ENCODE measurements at places on chromosomes 16 and 17. TPM values are rescaled to one million over a fixed set of nuclear protein-coding genes. Genes with fewer than 3 reads are reported as not detected.
A peak's percentile ranks its signal among the peaks of the same experiment; 100 is the strongest.

- no peak for DNase-seq
Observed at GRCh38 chr17:45700171-45701090, 83.7 kb upstream of the CRHR1 start.

GRCh38 chr17:27453471-27453870 is 2.8 kb upstream of the KSR1 start:
- DNase-seq: no peak

- DNase-seq: no peak
Observed at GRCh38 chr17:45130681-45131615, 1.4 kb downstream of the PLCD3 start.

GRCh38 chr17:78935419-78936323 is 10.5 kb upstream of the TIMP2 start:
- no peak for DNase-seq

DNA sequence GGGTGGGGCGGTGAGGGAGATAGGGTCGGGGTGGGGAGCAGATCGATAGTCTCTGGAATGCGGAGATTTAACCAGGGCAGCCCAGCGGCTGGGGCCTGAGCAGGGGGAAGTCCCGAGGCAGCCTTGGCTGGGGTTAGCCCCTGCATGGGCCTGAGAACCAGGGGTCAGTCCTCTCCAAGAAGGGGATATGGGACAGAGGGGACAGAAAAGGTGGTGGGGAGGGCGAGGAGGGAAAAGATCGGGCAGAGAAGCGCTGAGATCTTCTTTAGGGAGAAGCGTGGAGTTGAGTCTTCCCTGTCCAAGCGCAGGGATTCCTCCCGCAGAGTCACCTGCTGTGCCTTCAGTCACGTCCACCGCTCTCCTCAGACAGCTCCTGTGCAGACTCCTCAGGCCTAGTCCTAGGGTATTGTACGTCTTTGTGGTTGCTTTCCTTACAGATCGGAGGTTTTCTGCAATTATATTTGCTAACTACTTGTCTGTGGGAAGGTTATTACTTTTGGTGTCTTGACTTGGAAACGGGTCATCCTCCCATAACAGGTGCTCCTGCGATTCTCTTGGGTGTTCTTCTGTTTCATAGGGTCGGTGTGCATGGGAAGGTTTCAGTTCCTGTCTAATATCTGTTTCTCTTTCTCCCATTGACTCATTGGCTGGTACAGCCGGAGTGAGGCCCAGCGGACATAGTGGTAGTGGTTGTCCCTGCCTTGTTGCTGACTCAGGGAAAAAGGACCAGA is 952 bp downstream of the CD300A start:
- DNase-seq: no peak

- peak; percentile 51 for DNase-seq
Observed at GRCh38 chr17:39576187-39576586, 31.5 kb downstream of the NEUROD2 start.

DNA sequence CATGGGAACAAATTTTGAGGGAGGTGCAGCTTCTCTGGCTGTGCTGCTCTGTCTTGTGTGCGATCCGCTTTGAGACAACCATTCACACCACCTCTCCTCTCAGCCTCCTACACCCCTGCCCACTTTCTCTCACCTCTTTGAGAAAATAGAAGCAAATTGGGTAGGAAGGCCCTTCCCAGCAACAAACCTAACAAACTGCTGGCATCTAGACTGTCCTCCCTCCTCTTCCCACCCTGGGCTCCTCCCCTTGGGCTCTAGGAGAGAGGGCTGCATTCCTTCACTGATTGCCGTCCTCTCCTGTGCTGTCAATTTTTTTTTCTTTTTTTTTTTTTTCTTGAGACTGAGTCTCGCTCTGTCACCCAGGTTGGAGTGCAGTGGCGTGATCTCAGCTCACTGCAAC is 13.5 kb downstream of the CDIPT start:
- DNase-seq: no peak

DNA sequence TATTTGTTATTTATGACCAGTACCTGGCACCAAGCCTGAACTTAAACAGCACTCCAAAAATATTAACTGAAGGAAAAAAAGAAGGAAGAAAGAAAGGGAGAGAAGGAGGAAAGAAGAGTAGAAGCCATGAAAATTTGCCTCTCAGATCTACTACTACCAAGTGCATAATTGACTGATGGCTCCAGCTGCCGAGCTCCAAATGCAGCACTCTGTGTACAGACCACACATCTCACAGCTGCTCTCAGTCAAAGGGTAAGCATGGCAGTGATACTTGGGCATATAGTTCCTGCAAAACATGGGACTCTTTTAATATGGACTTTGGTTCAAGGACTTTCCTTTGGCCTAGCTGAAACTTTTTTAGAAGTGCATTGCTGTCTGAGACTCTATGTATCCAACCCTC is 44.0 kb upstream of the NOG start:
- DNase-seq: no peak

GRCh38 chr17:38798614-38799500 is 499 bp downstream of the PIP4K2B start:
- peak; percentile 57 for DNase-seq

- DNase-seq: no peak
Observed at GRCh38 chr17:61406537-61406845, 6.8 kb downstream of the TBX2 start.

GRCh38 chr17:36136036-36136435 is 32.4 kb downstream of the CCL4 start:
- no peak for DNase-seq

DNA sequence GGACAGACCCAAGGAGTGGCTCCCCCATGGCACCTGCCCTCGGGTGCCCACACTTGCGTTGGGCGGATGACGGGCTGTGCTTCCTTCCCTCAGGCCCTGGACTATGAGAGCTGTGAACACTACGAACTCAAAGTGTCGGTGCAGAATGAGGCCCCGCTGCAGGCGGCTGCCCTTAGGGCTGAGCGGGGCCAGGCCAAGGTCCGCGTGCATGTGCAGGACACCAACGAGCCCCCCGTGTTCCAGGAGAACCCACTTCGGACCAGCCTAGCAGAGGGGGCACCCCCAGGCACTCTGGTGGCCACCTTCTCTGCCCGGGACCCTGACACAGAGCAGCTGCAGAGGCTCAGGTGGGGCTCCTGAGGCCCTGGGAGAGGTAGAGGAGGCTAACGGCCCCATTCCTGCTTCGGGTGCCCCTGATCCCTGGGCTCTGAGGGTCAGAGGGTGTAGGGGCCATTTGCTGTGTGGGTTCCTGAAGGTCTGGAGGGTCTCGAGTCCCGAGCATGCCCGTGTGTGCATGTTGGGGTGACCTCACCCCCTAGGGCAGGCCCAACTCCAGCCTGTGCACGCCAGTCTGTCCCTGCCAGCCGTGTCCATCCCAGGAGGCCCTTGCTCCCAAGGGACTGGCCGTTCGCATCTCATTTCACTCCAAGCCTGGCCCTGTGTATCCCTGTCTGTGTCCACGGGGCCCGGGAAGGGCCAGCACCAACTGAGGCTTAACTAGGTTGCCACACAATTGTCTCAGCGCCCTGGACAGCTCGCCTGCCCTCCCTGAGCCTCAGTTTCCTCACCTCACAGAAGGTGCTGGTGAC is 10.0 kb downstream of the SLC22A31 start:
- peak; percentile 20 for DNase-seq

DNA sequence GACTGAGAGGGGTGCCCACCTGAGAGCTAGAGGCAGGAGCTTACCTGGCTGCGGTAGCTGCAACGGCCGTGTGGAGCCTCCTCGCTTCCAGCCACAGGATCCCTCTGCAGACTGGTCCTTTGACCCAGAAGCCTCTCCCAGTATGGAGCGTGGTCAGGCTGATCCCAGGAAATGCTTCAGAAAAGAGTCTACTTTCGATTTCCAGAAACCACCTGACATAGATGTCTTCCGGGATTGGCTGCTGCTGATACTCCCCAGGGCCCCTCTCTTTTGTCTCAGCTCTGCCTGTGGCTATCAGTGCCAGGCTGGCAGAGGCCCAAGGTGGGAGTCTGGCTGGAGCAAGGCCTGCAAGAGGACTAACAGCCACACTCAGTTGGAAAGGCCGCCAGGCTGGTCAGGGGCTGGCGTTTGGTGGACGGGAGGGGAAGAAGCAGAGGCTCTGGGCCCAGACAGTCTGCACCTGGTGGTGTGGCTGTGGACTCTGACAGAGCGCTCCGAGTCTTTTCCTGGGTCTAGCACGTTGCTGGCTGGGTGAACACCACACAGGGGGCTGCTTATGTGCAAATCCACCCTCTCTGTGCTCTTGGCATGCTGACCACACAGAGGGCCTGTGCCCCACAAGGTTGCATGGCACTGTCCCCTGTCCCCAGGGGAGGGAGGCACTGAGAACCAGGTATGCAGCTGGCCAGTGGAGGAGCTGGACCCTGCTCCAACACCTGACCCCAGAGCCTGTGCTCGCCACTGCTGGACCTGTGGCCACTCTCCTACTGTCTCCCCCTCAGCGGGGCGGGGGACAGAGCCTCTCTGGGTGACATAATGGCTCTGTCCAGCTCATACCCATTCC is at the start of gene LGALS3BP:
TSS of gene LGALS3BP (minus strand) at position 144 of the 844 bp plus-strand sequence. CDS start 2,732 bp downstream, outside the sequence.
- no peak for DNase-seq

DNA sequence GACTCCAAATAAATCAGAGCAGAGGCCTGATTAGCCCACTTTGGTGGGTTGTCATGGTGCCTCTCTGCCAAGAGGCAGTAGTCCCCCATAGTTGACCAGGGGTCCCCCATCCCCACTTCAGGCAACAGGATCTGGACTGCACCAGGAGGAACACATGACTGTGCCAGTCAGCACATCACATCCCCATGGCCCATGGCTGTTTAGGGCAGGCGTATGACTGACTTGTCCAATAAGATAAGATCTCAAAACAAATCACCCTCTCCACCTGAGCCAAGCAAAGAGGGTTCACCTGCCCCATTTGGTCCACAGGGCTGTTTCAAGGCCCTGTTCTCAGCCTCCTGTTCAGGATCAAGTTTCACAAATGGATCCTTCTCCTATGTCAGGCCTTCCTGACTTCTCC is 93.3 kb downstream of the C16orf78 start:
- DNase-seq: no peak

DNA sequence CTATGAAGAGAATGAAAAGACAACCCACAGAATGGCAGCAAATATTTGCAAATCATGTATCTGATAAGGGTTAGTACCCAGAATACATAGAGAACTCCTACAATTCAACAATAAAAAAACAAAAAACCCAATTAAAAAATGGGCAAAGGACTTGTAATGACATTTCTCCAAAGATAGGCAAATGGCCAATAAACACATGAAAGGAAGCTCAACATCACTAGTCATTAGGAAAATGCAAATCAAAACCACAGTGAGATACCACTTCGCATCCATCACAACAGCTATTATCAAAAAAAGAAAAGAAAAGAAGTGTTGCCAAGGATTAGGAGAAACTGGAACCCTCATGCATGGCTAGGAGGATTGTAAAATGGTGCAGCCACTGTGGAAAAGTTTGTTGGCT is 45.1 kb upstream of the ARL6IP1 start:
- no peak for DNase-seq

The TERB1 gene
- total RNA-seq: 0.39 TPM

The KCNJ18 gene
- total RNA-seq: not detected

The AIPL1 gene
- total RNA-seq: 0.76 TPM

The CCL14 gene
- total RNA-seq: not detected

The JPH3 gene
- total RNA-seq: 10.5 TPM

The IL21R gene
- 0.86 TPM for total RNA-seq

The MCRIP1 gene
- 218 TPM for total RNA-seq

The NSRP1 gene
- total RNA-seq: 18.2 TPM
